ENCODE measurements at places on chromosomes 11 and 22. TPM values are rescaled to one million over a fixed set of nuclear protein-coding genes. Genes with fewer than 3 reads are reported as not detected.
A peak's percentile ranks its signal among the peaks of the same experiment; 100 is the strongest.

DNA sequence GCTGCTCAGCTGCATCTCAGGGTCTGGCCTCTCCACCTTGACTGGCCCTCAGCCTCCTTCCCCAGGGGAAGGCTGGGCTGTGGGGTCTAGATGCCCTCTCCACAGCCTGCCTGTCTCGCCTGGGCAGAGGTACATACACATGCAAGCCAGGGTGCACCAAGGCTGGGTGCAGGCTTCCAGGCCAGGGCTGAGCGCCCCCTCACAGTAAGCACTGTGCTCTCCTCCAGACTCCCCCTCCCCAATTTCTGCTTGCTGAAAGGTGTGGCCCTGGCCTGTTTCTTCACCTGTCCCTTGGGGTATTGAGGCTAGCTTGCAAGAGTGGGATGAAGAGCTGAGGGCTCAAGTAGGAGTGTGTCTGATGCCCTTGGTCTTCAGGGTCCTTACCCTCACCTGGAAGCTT is 22.5 kb downstream of the RELT start:
- no peaks in the 10 kb centered on the region for H3K4me1 ChIP-seq
- H3K27me3 ChIP-seq = no peaks in the 10 kb centered on the region
- H3K36me3 ChIP-seq = peaks cover 6% of the 10 kb centered on the region
- H3K27ac ChIP-seq = no peak overlapping the region
- no peak for DNase-seq
- no peak overlapping the region for H3K4me3 ChIP-seq

The ANKK1 gene
- under 0.01 TPM for total RNA-seq

GRCh38 chr11:129317571-129317970 is 58.1 kb upstream of the BARX2 start:
- no peaks in the 10 kb centered on the region for H3K36me3 ChIP-seq
- no peak overlapping the region for H3K27ac ChIP-seq
- DNase-seq = no peak
- no peak overlapping the region for H3K4me3 ChIP-seq

DNA sequence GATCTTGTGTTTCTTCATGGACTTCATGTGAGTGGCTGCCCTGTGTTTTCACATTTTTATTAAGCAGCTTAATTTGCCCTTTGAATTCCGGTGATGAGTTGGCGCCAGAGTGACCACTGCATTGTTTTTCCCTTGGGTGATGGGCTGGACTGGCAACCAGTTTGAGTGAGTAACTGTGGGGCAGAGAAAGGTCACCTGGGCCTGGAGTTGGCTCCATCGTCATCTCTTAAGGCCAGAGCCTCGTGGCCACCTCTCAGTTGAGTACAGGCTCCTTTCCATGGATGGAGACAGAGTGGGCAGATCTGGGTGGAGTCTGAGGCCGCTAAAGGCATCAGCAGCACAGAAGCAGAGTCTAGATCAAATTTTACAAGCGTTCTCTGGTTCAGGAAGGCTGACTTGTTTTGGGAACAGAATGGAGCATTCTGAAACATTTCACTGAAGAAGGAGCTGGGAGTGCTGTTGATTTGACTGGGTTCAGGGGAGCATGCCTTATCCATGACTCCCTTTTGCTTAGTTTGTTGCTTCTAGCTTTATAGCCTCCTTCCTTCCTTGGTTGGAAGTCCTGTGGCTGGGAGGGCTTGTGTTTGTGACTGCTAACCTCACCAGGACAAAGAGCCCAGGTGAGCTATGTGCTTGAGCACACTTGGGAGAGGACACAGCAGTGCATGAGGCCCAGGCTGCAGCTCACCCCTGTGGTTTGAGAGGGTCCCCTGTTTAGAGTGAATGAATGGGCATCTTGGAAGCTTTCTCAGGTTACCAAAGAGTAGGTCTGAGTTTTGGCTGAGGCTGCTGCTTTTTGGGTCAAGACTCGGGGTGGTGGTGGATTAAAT is 7.8 kb downstream of the BCR start:
- peak; percentile 59 for DNase-seq
- peaks cover 4% of the 10 kb centered on the region for H3K4me1 ChIP-seq
- H3K36me3 ChIP-seq = no peaks in the 10 kb centered on the region
- no peaks in the 10 kb centered on the region for H3K27me3 ChIP-seq
